Activated T-cell treated with anti-CD3 and anti-CD28 coated beads for 1 hour (primary cell): ENCODE measurements at places on chromosomes 2 and 18.

DNA sequence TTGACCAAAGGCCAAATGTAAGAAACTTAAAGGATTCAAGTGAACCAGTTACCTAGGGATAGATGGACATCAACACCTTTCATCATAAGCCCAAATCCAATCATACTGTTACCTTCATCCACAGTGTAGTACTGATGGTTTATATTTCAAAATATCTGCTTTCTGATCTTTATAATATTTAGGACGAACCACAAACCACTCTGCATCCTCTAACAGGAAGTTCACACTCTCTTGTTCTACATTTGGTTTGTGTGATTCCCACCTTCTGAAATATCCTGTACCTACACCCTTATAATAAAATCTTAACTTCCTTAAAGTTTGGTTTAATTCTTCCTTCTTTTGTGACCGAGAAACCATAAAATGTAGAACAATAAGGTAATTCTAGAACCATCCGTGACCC lies 535.7 kb upstream of the CHAC2 start:
- DNase-seq: no peak

- DNase-seq: no peak
Observed at GRCh38 chr2:152890736-152891135, 172.3 kb downstream of the ARL6IP6 start.

DNA sequence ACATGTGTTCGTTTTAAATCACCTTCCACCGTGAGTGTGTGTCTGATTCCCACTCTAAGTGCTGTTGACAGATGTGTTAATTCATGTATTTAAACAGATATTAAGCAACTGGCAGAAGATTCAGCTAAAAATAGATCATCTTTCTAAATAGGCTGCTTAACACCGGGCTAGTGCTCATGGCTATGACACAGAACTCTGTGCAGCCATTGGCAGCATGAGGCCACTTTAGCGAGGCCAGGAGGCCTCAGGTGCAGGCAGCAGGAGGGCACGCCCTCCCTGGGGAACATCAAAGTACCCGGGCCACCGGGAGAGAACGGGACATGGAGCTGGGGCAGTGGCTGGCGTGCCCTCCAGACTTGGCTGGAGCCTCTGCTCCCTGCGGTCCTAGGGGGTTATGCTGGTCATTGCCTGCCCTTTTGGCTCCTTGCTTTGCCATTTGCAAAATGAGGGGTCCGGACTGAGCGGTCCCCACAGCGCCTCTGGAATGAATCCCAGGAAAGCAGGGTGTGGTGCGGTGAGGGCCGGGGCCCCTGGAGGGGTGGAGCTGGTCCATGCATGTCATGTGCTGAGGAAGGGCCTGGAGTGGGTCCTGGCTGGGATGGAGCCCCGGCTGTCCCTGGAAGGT lies 62.8 kb upstream of the HDAC4 start:
- no peak for DNase-seq

- DNase-seq: no peak
Observed at GRCh38 chr2:173571021-173571821, 216.5 kb downstream of the CDCA7 start.

- no peak for DNase-seq
Observed at GRCh38 chr18:75506913-75507312, 79.4 kb upstream of the SMIM21 start.

DNA sequence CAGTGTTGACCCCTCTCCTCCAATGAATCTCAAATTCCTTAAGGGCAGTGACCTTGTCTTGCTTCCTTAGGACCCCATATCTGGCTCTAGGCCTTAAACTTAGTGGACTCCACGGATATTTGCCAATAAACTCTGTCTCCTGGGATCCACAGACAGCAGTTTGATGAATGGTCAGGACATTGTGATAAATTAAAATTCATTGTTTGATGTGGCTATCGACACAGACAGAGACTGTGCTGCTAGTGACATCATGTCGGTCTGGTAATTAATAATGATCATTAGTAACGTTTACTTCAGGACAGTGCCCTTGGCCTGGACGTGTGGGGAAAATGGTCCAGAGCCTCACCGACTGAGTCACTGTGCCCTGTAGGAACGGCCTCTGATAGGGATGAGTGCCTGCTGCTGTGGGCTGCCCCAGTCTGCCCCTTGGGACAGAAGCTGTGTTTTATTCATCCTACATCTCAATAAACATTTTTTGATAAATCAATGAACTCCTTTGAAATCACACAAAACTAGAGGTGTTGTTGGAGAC lies 5.2 kb upstream of the SLC35F6 start:
- no peak for DNase-seq

GRCh38 chr18:63881851-63882250 lies 5.7 kb upstream of the SERPINB2 start:
- DNase-seq: no peak

DNA sequence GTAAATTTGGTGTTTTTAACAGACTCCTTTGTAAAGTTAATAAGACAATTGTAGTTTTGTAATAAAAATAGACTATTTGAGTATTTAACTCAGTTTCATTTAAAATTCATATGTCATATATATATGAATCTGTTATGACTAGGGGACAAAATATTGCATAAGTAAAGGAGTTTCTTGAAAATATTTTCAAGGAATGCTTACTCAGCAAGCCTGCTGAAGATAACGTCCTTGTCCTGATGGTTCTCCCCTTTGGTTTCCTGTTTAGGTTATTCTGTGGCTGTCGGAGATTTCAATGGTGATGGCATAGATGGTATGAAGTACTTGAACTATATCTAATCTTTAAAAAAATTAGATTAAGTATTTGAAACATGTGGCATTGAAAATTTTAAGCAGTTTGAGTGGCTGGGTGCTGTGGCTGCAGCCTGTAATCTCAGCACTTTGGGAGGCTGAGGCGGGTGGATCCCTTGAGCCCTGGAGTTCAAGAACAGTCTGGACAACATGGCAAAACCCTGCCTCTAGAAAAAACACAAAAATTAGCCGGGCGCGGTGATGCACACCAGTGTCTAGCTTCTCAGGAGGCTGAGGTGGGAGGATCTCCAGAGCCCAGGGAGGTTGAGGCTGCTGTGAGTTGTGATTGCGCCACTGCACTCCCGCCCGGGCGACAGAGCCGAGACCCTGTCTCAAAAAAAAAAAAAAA lies 47.1 kb downstream of the ITGAV start:
- no peak for DNase-seq

DNA sequence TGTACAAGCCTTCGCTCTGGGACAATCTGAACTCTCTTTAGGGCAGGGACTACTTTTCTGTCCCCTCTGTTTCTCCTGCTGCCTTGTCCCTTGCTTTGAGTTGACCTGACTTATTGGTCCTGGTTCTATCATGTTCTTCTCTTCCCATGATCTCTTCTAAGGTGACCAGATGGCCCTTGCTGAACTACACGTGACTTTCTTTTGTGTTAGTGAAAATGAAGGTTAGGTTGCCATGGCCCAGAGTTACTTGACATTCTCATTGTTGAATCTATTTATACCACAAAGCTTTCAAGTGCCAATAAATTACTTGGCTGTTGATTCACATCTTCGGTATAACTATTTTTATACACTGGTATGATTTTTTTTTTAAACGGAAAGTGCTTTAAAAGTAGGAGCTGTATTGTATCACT lies 24.4 kb downstream of the MRPL33 start:
- DNase-seq: no peak

GRCh38 chr2:168461178-168461941 lies 5.3 kb downstream of the CERS6 start:
- no peak for DNase-seq

GRCh38 chr2:124320051-124320688 lies 295.1 kb downstream of the CNTNAP5 start:
- DNase-seq: no peak

DNA sequence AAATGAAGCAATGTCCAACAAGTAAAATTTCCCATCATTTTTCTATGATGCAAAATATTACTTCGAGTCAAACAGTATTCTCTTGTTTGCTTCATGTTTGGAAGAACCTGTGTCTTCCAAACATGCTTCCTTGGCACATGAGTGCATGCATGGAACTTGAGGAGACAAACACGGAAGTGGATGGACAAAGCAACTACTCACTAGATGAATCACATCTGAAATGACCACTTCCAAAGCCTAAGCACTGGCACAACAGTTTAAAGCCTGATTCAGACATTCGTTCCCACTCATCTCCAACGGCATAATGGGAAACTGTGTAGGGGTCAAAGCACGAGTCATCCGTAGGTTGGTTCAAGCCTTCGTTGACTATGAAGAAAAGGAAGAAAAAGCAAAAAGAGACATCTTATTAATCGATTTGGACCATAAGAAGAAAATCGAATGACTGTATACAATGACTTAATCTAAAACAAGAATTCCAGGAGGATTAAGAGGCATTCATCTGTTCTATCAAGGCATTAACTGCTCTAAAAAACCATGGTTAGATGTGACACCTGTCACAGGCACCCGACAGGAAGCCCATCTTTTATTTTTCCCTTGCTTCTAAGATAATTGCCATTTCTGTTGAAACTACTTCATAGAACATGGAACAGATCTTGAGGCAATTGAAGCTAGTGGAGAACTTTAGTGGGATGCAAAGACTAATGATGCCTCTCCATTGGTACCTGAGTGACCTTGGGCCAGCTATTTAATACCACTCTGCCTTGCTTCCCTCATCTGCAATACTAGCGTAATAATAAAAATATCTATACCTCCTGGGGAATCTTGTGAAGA lies 56.0 kb downstream of the ATIC start:
- DNase-seq: no peak

DNA sequence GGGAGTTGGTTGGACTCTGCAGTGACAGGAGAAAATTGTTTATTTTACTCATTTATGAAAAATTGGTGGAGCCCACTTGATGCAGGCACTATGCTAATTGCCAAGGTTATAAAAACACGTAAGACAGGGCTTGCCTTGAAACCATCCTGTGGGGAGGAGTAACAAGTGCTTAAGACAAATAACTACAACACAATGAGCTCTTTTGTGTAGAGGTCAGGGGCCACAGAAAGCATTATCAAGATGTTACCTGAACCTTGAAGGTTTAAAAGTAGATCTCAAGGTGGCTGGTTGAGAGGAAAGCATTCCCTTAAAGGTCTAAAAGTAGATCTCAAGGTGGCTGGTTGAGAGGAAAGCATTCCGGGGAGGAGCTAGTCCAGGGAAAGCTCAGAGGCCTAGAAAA lies 381.8 kb upstream of the POU3F3 start:
- no peak for DNase-seq

DNA sequence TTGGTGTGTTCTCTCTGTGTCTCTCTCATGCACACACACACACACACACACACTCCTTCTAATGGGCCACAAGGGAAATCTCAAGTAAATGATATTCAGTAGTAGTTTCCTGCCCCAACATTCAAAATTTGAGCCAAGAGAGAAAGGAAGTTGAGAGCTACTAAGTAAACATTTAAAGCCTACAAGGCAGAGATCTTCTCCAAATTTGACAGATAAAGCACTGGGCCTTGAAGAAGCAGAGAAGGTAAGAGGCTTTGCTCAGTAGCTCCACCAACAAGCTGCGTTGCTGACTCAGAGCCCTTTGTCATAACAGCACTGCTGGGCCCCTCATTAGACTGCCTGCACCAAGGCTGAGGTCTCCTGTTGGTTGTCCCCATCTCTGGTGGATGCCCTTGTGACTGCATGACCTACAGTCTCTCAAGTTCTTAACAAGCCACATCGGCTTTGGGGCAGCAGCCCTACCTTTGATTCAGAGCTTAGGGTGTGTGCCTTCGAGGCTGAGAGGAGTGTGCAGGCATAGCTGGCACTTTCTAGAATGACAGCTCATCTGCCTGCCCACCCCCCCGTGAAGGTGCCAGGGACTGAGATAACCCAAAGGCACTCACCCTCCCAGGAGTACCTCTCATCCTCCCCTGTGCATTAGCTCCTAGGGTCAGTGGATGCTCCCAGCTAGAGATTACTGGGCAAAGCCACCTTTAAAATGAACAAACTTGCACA lies 32.3 kb upstream of the NEB start:
- DNase-seq: no peak

GRCh38 chr2:194264586-194264985 lies 1392.4 kb upstream of the SLC39A10 start:
- DNase-seq: no peak

DNA sequence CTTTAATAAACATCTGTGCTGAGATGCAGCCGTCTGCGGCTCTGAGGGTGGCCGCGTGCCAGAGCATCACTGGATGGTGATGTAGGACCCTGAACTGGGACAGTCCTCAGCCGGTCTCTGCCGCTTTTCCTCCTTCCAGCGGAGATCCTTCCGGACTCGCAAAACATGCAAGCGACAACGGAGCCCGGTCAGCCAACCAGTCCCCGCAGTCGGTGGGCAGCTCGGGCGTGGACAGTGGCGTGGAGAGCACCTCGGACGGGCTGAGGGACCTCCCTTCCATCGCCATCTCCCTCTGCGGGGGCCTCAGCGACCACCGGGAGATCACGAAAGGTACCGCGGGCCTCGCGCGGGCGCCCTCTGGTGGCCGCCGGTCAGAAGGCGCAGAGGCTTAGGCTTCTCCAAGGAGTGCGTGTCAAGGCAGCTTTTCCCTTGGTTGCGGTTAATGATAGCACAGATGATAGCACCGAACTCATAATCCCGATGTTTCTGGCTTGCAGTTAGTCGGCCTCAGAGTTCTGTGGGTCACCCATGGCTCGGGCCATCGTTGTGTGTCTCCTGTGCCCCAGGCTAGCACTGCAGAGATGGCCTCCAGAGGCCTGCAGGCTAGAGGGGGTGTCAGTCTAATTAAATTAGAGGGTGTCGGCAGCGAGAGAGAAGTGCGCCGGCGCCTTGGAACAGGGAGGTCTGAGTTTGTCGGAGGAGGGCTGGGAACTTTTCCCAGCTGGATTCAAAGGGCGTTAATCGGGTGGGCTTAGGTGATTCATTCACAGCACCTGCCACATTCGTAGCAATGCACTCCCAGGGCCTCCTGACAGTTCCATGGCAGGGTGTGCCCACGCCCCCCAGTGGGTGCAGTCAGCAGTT lies 38.5 kb downstream of the LPIN1 start:
- peak; percentile 40 for DNase-seq

DNA sequence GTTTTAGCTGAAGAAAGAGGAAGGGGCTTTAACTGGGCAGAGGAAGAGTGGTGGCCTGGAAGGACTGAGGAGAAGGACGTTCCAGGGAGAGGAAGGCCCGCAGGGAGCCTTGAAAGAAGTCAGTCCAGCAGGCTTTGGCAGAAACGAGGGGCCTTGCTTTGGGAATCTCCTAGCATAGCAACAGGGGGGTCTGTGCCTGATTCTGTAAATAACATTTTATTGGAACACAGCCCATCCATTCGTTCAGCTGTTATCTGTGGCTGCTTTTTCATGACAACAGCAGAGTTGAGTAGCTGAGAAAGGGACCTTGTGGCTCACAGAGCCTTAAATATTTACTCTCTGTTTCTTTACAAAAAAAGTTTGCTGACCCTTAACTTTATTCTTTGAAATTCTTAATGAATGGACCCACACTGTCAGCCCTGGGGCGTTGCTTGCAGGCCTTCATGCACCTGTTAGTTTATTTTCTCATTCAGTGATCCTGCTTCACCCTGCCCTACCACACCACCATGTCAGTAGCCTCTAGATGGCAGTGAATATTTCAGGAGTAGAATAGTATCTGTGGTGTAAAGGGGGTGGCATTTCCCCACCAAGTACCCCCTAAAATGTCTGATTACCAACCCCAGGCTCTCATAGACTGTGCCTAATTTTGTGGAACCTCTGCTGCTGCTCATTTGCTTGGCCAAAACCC lies 61.0 kb downstream of the MGAT5 start:
- DNase-seq: no peak

DNA sequence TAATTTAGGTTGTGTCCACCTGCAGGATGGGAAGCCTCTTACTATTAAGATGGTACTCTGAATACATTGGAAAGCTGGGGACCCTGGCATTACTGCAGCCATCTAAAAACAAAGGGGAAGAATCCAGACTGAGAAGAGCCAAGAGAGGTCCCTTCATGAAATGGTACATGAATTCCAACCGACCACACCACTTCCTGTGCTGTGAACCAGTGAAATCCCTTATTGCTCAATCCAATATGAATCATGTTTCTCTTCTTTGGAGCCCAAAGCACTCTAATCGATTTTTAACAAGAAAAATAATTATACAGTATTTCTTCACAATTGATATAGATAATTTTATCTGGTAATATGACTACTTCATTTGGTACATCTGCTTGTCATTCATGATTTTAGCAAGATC lies 479.7 kb upstream of the RAB6C start:
- no peak for DNase-seq
